Choroid plexus epithelial cell (primary cell): ENCODE measurements at places on chromosomes 2 and 18.
A peak's percentile ranks its signal among the peaks of the same experiment; 100 is the strongest.

GRCh38 chr2:44740678-44741077 lies 200.8 kb upstream of the SIX3 start:
- peak; percentile 3 for DNase-seq

DNA sequence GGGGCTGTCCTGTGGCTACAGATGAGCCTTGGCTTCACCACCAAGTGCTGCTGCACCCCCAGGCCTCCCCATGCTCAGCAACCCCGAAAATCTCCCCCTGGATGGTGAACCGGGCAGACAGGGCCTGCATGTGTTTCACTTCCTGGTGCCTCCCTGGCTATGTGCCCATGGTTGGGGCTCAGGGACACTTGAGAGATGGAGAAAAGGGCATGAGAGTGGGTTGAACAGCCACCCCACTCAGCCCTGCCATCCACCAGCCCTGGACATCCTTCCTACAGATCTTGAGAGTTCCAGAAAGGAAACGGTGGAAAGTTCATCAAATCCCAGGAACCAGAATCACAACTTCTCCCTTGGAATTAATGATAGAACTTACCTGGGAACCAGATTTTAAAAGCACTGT lies 74.7 kb upstream of the TEX51 start:
- no peak for DNase-seq

DNA sequence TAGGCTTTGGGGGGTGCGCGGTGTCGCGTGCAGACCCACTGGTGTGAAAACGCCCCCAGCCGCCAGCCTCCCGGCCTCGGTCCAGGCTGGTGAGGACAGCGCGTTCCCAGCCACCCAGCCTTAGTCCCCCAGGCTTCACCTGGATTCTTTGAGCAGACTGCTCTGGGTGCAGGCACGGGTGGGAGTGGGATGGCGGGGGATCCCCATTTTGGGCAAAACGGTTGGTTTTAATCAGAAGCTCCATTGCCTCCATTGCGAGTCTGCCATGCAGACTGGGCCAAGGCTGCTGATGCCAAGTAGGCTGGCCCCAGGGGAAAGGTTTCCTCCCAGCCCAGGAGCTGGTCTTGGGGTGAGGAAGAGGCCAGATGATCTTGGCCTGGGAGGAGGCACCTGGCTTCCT lies 445 bp downstream of the MLPH start:
- DNase-seq = no peak

DNA sequence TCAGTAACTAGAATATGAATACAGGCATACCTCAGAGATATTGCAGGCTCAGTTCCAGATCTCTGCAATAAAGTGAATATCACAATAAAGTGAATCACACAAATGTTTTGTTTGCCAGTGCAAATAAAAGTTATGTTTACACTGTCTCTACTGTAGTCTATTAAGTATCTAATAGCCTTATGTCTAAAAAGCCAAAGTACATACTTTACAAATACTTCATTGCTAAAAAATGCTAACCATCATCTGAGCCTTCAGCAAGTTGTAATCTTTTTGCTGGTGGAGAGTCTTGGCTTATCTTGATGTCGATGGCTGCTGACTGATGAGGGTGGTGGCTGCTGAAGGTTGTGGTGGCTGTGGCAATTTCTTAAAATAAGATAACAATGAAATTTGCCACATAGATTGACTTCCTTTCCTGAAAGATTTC lies 159.4 kb downstream of the MYO1B start:
- DNase-seq = peak; percentile 57

DNA sequence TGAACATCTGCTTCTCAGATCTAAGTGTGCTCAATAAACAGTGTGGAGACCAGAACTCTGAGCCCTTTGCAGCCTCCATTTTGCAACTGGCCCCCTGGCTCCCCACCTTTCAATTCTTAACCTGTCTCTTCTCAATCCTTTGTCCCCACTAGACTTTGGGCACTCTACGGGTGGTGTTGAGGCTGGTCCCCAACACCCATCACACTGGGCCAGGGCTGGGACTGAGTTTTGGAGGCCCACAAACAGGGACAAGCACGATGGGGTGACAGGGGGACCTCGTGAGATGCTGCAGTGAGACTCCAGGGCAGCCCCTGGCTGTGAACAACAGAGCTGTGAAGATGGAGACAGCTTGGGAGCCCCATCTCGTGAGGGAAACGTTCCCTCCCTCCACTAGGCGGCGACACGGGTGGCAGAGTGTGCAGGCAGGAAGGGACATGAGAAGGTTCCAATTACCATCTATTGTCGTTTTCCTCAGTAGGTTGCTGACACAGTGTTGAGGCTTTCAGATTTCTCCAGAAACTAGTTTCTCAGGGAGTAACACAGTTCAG lies 1.2 kb downstream of the ANKMY1 start:
- DNase-seq = peak; percentile 66
